PC-9 (cell line): ENCODE measurements at places on chromosomes 6 and 20. TPM values are rescaled to one million over a fixed set of nuclear protein-coding genes. Genes with fewer than 3 reads are reported as not detected.
A peak's percentile ranks its signal among the peaks of the same experiment; 100 is the strongest.

DNA sequence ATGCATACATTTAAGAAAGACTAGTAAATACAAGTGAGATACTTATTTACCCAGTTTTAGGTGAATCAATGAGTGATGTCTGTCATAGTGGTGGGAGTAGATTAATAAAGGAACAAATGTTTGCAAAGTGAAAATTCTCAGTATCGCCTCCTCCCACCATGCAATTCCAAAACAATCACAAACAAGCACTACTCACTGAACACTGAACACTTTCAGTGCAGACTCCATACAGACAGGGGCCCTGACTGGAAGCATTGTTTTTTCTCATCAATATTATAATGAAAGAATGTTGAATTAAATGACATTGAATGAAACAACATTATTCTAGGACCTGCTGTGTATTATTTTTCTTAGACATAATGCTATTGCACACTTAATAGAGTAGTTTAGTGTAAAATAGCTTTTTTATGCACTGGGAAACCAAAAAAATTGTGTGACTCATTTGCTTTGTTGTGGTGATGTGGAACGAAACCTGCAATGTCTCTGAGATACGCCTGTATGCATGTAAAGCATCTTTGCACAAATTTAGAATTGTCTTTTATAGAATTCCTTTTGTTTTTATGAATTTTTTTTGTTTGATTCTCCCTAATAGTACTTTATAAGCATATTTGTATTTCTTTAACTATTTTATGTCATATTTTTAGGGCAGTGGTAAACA is 317.5 kb downstream of the UTRN start:
- DNase-seq: no peak
- no peaks in the 10 kb centered on the region for H3K27me3 ChIP-seq
- 0 out of 2 replicates have a peak, but pooled peaks cover 4% of the 10 kb centered on the region for H3K36me3 ChIP-seq
- H3K4me1 ChIP-seq: no peaks in the 10 kb centered on the region

Gene HNF4A
- total RNA-seq: 0.13 and 0.58 TPM in 2 replicates

- H3K27ac ChIP-seq: no peak overlapping the region
- no peaks in the 10 kb centered on the region for H3K27me3 ChIP-seq
- no peak for DNase-seq
- H3K4me3 ChIP-seq: no peak overlapping the region
Measured at GRCh38 chr6:105482227-105482844, 79.5 kb upstream of the PREP start.

- H3K27me3 ChIP-seq: no peaks in the 10 kb centered on the region
- peaks cover 32% of the 10 kb centered on the region for H3K4me1 ChIP-seq
- peak; percentile 72 for DNase-seq
- peak within 1 kb of the TSS; percentile 31 for H3K27ac ChIP-seq
Measured at GRCh38 chr6:96015518-96016333, at the start of gene FUT9. FUT9 (plus strand) TSS chr6:96015974; CDS start chr6:96203156, 187,182 bp downstream.

GRCh38 chr20:41173161-41173721 is 35.9 kb downstream of the PLCG1 start:
- H3K4me3 ChIP-seq: no peak overlapping the region
- H3K4me1 ChIP-seq: peaks cover 11% of the 10 kb centered on the region
- peak; percentile 45 for DNase-seq
- H3K27me3 ChIP-seq: no peaks in the 10 kb centered on the region
- 0 out of 2 replicates have a peak, but pooled peaks cover 6% of the 10 kb centered on the region for H3K36me3 ChIP-seq

Gene TFAP2C
- 27.8 and 34.8 TPM in 2 replicates for total RNA-seq

DNA sequence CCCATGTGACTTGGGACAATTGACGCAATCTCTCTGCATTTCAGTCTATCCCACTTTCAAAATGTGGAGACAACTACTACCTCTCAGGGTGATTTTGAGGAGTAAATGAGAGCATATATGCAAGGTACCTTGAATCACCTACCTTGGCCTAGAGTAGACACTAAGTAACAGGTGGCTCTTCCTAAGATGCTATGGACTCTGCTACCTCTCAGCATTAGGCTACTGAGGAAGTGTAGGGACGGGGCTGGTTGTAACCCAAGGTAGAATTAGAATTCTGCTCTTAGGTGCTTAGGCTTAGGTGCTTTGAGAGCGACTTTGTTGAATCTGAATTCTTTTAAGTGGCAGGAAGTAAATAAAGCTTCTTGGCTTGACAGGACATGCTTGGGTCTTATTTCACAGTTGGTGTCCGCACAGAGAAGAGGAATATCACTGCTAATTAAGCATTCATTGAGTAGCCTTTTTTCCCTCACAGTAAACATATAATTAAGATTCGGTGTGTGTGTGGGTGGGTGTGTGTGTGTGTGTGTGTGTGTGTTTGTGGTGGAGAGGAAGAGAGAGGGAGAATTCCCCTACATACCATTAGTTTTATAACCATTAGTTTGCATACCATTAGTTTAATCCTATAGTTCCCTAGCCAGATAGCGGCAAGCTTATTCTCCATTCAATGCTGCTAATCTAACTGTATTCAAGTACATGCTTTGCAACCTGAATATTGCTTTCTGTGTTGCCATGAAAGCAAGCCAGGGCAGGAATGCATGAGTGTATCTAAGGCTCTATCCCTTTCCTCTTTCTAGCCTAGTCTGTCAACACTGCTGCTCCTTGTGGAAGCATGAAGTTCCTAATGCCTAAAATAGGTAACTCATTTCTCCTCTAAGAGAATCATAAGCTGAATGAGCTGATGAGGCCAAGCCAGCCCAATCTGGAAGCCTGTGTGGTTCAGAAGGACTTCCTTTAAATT is 112.5 kb downstream of the IPCEF1 start:
- no peaks in the 10 kb centered on the region for H3K36me3 ChIP-seq
- DNase-seq: no peak
- H3K4me3 ChIP-seq: no peak overlapping the region
- no peaks in the 10 kb centered on the region for H3K4me1 ChIP-seq
- no peak overlapping the region for H3K27ac ChIP-seq

GRCh38 chr6:8839626-8840025 is 404.3 kb upstream of the SLC35B3 start:
- no peaks in the 10 kb centered on the region for H3K27me3 ChIP-seq
- DNase-seq: no peak
- no peak overlapping the region for H3K27ac ChIP-seq

Gene VGLL2
- total RNA-seq: not detected in 2 replicates

- no peak for DNase-seq
- H3K27me3 ChIP-seq: no peaks in the 10 kb centered on the region
- no peak overlapping the region for H3K4me3 ChIP-seq
- no peak overlapping the region for H3K27ac ChIP-seq
- H3K4me1 ChIP-seq: peaks cover under 1% of the 10 kb centered on the region; the same call in 1 of the 2 replicates
Measured at GRCh38 chr20:37207171-37207570, 27.8 kb upstream of the MROH8 start.

- no peak overlapping the region for H3K27ac ChIP-seq
- H3K27me3 ChIP-seq: no peaks in the 10 kb centered on the region
- no peak overlapping the region for H3K4me3 ChIP-seq
- H3K4me1 ChIP-seq: no peaks in the 10 kb centered on the region
- DNase-seq: no peak
Measured at GRCh38 chr6:14517516-14518105, 400.0 kb downstream of the CD83 start.

GRCh38 chr6:14972379-14973067 is 273.3 kb upstream of the JARID2 start:
- no peaks in the 10 kb centered on the region for H3K27me3 ChIP-seq
- no peak for DNase-seq
- no peak overlapping the region for H3K27ac ChIP-seq
- no peak overlapping the region for H3K4me3 ChIP-seq
